ENCODE measurements at places on chromosomes 12 and 14. TPM values are rescaled to one million over a fixed set of nuclear protein-coding genes. Genes with fewer than 3 reads are reported as not detected.
A peak's percentile ranks its signal among the peaks of the same experiment; 100 is the strongest.

DNA sequence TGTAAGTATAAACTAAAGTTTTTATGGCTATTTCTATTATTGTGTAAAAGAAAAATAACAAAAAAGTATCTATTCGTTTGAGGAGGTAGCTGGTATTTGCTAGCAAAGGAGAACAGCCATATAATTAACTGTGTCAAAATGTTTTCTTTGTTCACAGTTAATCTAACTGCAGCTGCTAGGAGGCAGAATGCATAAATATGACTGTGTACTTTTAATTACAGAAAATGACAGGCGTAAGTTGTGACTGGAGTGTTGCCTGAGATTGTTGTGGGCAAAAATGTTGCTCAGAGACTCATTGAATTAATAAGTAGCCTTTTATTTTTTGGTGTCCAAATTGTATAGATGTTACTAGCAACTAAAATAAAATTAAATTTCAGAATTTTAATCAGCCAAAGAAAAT lies 33.5 kb downstream of the PTPRO start:
- no peaks in the 10 kb centered on the region for H3K27me3 ChIP-seq
- no peak overlapping the region for H3K4me3 ChIP-seq
- no peak overlapping the region for H3K27ac ChIP-seq
- no peaks in the 10 kb centered on the region for H3K4me1 ChIP-seq
- no peak for DNase-seq

DNA sequence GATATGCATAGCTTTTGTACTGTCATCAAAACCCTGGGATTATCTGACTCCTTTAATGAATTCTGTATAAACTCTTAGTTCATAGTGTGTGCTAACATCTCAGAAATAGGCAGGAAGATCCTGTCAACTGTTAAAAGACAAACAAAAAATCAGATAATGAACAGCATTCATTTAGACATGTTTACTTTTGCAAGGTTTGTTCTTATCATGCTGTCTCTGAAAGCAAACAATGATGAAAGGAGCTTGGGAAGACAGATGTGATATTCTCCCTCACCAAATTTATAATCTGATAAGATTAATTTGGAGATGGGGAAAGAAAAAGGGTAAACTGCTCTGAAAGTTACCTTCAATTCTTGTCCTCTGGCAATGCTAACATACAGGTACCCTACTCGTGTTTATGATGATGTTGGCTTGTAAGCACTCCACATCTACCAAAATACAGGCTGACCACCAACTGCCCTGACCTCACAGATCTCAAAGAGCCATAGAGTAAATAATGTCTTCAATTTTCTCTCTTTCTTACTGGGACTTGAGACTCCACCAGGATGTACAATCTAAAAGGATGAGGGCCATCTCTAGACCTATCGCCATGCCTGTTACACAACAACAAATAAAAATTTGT lies 233.8 kb downstream of the SSPN start:
- H3K4me1 ChIP-seq, result no peaks in the 10 kb centered on the region
- no peak overlapping the region for H3K4me3 ChIP-seq
- H3K36me3 ChIP-seq, result no peaks in the 10 kb centered on the region
- DNase-seq, result no peak
- no peaks in the 10 kb centered on the region for H3K27me3 ChIP-seq

DNA sequence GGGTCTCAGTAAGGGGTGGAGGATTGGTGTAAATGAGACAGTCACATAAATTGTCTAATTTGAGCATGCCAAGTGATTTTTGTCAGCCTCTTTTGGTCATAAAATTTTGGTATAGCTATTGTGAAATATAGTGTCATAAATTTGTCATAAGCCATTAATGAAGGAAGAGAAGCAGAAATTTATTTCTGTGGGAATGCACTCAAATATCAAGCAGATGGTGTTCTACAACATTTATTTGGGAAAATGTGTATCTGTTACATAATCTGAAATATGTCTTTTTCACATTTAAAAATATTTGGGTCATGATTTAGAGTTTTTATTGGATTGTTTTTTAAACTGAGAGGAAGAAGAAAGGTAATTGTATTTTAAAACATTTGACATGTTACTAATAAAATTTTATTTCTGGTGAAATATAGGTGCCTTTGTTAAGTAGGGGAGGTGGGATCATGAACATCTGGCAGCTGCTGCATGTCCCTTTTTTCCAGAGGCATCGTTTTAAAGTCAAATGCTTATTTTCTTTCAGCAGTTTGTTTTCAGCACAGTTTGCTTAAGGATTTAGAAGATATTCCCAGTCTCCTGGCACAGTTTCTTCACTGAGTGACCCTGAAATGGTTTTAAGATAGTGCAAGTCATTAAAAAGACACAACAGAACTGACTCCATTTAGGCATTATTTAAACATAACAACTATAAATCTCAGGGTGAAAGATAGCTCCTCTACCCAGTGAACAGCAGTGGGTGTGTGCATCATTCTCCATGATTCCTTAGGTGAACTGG lies 371.7 kb downstream of the SNAPC1 start:
- H3K27me3 ChIP-seq, result no peaks in the 10 kb centered on the region
- H3K4me1 ChIP-seq, result no peaks in the 10 kb centered on the region
- DNase-seq, result no peak
- no peak overlapping the region for H3K4me3 ChIP-seq
- no peaks in the 10 kb centered on the region for H3K36me3 ChIP-seq
- H3K27ac ChIP-seq, result no peak overlapping the region

Gene SRRM4
- polyA plus RNA-seq, result 0.21 TPM

DNA sequence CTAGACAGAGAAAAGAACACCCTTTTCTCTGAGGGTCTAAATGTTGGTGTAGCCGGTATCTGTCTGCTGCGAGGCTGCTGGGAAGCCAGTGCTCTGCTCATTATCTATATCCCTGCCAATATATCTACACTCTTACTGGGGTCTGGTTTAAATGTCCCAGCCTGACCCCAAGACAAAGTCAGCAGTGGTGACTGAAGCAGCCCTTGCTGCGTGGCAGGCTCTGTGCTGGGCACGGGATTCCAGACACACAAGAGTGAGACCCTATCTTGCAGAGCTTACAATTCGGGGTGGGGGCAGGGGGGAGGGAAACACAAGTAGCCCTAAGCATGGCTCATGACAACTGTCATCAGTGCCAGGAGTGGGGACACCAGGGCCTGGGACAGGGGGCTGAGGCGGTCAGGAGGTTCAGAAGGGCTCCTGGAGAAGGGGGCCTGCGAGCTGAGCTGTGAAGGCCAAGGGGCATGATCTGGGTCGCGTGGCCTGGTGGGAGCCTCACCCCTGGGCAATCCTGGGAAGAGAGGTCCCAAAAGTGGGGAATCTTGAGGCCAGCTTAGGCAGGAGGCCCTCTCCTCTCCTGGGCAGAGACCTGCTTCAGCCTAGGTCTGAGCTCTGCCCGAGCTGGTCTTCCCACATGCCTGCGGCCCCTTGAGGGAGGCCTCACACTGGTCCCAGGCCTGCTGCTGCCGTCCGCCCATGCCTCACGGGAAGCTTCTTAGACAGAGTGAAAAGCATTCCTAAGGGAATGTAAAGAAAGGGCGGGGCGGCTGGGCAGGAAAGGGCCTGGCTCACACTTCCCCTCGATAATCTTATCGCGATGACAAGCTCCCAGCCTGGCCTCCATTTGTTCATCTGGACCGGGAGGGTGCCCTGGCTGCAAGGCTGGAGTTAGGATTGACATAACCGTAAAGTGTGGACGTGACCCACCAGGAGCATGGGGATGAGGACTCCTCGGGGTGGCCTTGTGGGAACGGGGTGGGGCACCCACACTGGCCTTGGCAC lies 7.3 kb upstream of the RCOR1 start:
- no peaks in the 10 kb centered on the region for H3K36me3 ChIP-seq
- H3K27me3 ChIP-seq, result no peaks in the 10 kb centered on the region
- H3K4me3 ChIP-seq, result no peak overlapping the region
- peaks cover 16% of the 10 kb centered on the region for H3K4me1 ChIP-seq
- DNase-seq, result peak; percentile 88

GRCh38 chr12:124558313-124558712 lies 9.1 kb downstream of the NCOR2 start:
- H3K27ac ChIP-seq, result no peak overlapping the region
- H3K4me1 ChIP-seq, result peaks cover 2% of the 10 kb centered on the region
- H3K36me3 ChIP-seq, result no peaks in the 10 kb centered on the region
- no peak overlapping the region for H3K4me3 ChIP-seq
- H3K27me3 ChIP-seq, result no peaks in the 10 kb centered on the region

GRCh38 chr12:110948041-110948440 lies 27.7 kb upstream of the MYL2 start:
- H3K36me3 ChIP-seq, result no peaks in the 10 kb centered on the region
- H3K27me3 ChIP-seq, result no peaks in the 10 kb centered on the region
- no peak overlapping the region for H3K27ac ChIP-seq

DNA sequence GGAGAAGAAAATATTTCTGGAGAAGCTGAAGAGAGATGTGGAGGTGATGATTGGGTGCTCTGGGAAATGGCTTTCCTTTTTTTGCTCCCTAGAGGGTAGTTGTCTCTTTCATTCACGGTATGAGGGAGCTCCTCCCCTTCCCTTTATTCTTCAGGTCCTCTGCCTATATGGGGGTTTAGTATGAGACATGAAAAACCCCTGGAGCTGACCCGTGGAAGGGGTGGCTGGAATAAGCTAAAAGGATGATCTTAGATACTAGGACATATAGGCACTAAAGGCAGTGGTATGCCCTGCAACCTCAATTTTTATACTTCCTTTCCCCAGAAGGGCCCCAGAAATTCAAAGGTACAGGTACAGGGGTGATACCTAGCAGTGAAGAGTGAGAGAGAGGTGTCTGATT lies 4.2 kb upstream of the DTX3 start:
- no peaks in the 10 kb centered on the region for H3K27me3 ChIP-seq
- H3K4me3 ChIP-seq, result no peak overlapping the region
- DNase-seq, result no peak
- no peak overlapping the region for H3K27ac ChIP-seq

GRCh38 chr12:93174048-93174447 lies 203.7 kb upstream of the NUDT4 start:
- H3K27ac ChIP-seq, result no peak overlapping the region
- H3K4me3 ChIP-seq, result no peak overlapping the region
- H3K36me3 ChIP-seq, result no peaks in the 10 kb centered on the region

Gene KRT72
- 3.2 TPM for polyA plus RNA-seq

Gene DCD
- polyA plus RNA-seq, result not detected

- peak; percentile 84 for DNase-seq
- H3K4me3 ChIP-seq, result peak within 1 kb of the TSS; percentile 94
- peak within 1 kb of the TSS; percentile 63 for H3K27ac ChIP-seq
- no peaks in the 10 kb centered on the region for H3K27me3 ChIP-seq
- peaks cover 21% of the 10 kb centered on the region for H3K4me1 ChIP-seq
- H3K36me3 ChIP-seq, result no peaks in the 10 kb centered on the region
Observed at GRCh38 chr12:120710031-120710804, at the start of gene UNC119B. Gene UNC119B (plus strand): TSS chr12:120710458. CDS start chr12:120710475, 17 bp downstream.

DNA sequence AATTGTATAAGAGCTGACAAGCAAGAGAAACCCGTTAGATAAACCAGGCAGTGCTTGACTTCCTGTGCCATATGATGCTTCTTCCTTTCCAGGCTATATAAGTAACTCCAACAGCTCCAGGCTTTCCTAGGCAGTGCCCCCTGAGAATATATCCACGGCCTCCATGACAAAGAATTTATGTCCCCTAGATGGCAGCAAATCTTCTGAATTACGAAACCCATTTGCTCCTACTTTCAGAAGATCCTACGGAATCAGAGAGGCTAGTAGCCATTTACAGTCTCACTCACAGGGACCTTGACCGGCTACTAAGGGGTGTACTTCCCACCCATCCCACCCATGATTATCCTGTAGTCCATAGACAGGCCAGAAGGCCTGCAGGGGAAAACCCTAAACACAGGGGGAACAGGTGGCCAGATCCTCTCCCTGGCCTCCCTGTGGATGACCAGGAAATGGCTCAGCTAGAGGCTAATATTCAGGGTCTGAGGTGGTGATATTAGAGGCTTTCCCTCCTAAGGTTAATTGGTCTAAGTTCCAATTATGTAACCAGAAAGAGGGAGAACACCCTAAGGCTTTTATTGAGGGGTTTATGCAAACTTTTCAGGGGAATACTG lies 77.2 kb upstream of the DCD start:
- H3K4me3 ChIP-seq, result no peak overlapping the region
- DNase-seq, result peak; percentile 11
- no peaks in the 10 kb centered on the region for H3K4me1 ChIP-seq
- H3K27ac ChIP-seq, result no peak overlapping the region
- no peaks in the 10 kb centered on the region for H3K27me3 ChIP-seq

Gene ERP27
- 34.9 TPM for polyA plus RNA-seq
